ENCODE measurements at places on chromosomes 3 and 15. TPM values are rescaled to one million over a fixed set of nuclear protein-coding genes. Genes with fewer than 3 reads are reported as not detected.

Gene FMN1
- 1.2 TPM for total RNA-seq

Gene CFAP100
- total RNA-seq, result not detected

Gene NR2F2
- 30.3 TPM for total RNA-seq

Gene XXYLT1
- total RNA-seq, result 14.1 TPM

Gene SNX33
- total RNA-seq, result 20.0 TPM

Gene PPP2R3A
- total RNA-seq, result 10.4 TPM

Gene BFSP2
- not detected for total RNA-seq

Gene LPCAT4
- total RNA-seq, result 12.1 TPM

Gene CELSR3
- total RNA-seq, result 0.86 TPM

Gene RTP4
- total RNA-seq, result 2.9 TPM

Gene HLTF
- total RNA-seq, result 22.2 TPM

Gene KBTBD13
- total RNA-seq, result not detected

Gene ANKRD34C
- not detected for total RNA-seq

Gene FBN1
- total RNA-seq, result 179 TPM

Gene SHC4
- 1.9 TPM for total RNA-seq

Gene SLC15A2
- under 0.01 TPM for total RNA-seq

Gene RFT1
- total RNA-seq, result 38.1 TPM

Gene SPATA12
- not detected for total RNA-seq

Gene IQCH
- total RNA-seq, result 2.3 TPM

Gene GRAMD1C
- 2.0 TPM for total RNA-seq

Gene PRR20G
- not detected for total RNA-seq

Gene GRAMD2A
- total RNA-seq, result 0.18 TPM

Gene CAPN3
- 0.35 TPM for total RNA-seq

Gene PIGZ
- total RNA-seq, result 2.1 TPM

Gene DPPA4
- total RNA-seq, result not detected

Gene ZNF662
- total RNA-seq, result 0.86 TPM

Gene KLHL40
- total RNA-seq, result not detected

Gene AHSG
- not detected for total RNA-seq

Gene CRABP1
- not detected for total RNA-seq

Gene NR1I2
- not detected for total RNA-seq

Gene LEKR1
- 0.58 TPM for total RNA-seq

Gene CCDC191
- total RNA-seq, result 0.86 TPM

Gene SLC27A2
- total RNA-seq, result not detected

Gene SNURF
- total RNA-seq, result 2.9 TPM

Gene SLC22A13
- total RNA-seq, result not detected

Gene LYSMD4
- total RNA-seq, result 7.2 TPM

Gene FBXW12
- total RNA-seq, result not detected

Gene TTLL13
- not detected for total RNA-seq

Gene ITPKA
- 50.7 TPM for total RNA-seq

Gene ARL6
- total RNA-seq, result 6.6 TPM

Gene ISG20
- total RNA-seq, result 1.1 TPM

Gene IMPG2
- total RNA-seq, result 0.18 TPM

Gene PATL2
- not detected for total RNA-seq

Gene HRG
- not detected for total RNA-seq

Gene IL5RA
- total RNA-seq, result not detected

Gene KCNMB3
- 0.71 TPM for total RNA-seq

Gene LYZL4
- not detected for total RNA-seq

Gene TMEM207
- not detected for total RNA-seq

Gene SAMMSON
- total RNA-seq, result not detected

Gene ZIC1
- not detected for total RNA-seq
